ENCODE measurements at places on chromosomes 4 and X. TPM values are rescaled to one million over a fixed set of nuclear protein-coding genes. Genes with fewer than 3 reads are reported as not detected.
A peak's percentile ranks its signal among the peaks of the same experiment; 100 is the strongest.

The CNGA2 gene
- not detected for total RNA-seq

DNA sequence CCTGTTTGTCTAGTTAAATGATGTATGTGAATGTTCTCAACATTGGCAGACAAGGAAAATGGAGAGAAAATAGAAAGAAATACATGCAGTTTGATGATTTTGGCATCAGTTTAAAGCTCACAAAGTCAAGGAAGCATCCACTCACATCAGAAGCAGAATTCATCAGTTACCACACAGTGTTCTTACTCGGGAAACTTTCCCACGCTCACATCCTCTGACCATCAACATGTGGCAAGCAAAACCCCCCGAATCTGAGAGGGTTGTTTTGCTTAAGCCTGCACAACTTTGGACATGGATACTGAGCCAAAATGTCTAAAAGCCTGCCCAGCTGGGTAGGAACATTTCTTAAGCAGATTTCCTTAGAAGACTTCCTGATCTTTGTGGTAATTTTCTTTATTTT, 407.6 kb downstream of the ANKRD50 start:
- H3K36me3 ChIP-seq: no peaks in the 10 kb centered on the region
- no peak overlapping the region for H3K4me3 ChIP-seq
- no peaks in the 10 kb centered on the region for H3K27me3 ChIP-seq
- no peak overlapping the region for H3K27ac ChIP-seq
- no peak for DNase-seq
- no peaks in the 10 kb centered on the region for H3K4me1 ChIP-seq

GRCh38 chr4:38860788-38861424, 4.3 kb upstream of the TLR6 start:
- H3K36me3 ChIP-seq: no peaks in the 10 kb centered on the region
- peak; percentile 31 for DNase-seq
- H3K27ac ChIP-seq: no peak overlapping the region
- peaks cover 23% of the 10 kb centered on the region for H3K4me1 ChIP-seq
- no peak overlapping the region for H3K4me3 ChIP-seq

The TENT5D gene
- not detected for total RNA-seq

The SLC16A2 gene
- 0.15 TPM for total RNA-seq

DNA sequence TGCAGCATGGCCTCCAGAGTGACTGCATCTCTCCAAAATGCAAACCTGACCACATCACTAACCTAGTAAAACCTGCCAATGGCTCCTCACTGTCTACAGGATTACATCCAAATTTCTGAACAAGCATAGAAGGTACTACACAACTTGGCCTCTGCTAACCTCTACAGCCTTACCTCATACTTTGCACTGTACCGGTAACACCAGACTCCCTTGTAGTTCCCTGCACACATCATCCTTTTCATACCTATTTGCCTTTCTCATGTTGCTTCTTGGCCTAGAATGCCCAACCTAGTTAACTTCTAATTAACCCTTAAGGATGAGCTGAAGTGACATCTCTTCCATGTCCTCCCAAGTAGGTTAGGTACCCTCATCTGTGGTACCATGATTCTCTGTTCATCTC, 33.4 kb upstream of the KCNE5 start:
- H3K27ac ChIP-seq: no peak overlapping the region
- H3K4me3 ChIP-seq: no peak overlapping the region
- no peaks in the 10 kb centered on the region for H3K4me1 ChIP-seq
- H3K36me3 ChIP-seq: peaks cover 38% of the 10 kb centered on the region
- no peak for DNase-seq

The MAOA gene
- total RNA-seq: not detected

DNA sequence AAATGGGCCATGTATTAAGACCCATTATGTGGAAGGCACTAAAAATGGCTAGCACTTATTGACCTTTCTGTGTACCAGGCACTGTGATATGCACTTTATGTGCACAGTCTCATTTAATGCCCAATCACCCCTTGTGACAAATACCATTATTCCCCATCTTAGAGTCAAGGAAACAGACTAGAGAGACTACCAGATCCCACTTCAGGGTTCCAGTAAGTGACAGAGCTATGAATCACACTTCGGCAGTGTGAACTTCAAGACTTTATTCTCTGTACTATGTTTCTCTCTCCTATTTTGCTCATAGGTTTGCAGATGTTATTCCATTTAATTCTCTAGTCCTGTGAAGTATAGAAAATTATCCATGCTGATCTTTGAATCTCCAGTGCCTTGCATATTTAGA, 107.0 kb downstream of the NFKB1 start:
- H3K4me1 ChIP-seq: peaks cover 21% of the 10 kb centered on the region
- peaks cover 73% of the 10 kb centered on the region for H3K36me3 ChIP-seq
- no peaks in the 10 kb centered on the region for H3K27me3 ChIP-seq
- no peak overlapping the region for H3K27ac ChIP-seq

The CYP4V2 gene
- total RNA-seq: 29.1 TPM

GRCh38 chr4:1315306-1315705, 25.6 kb downstream of the MAEA start:
- no peak for DNase-seq
- H3K27me3 ChIP-seq: no peaks in the 10 kb centered on the region
- no peak overlapping the region for H3K4me3 ChIP-seq
- H3K27ac ChIP-seq: no peak overlapping the region
- H3K4me1 ChIP-seq: peaks cover 1% of the 10 kb centered on the region

The NSG1 gene
- 0.62 TPM for total RNA-seq

The TRAM1L1 gene
- not detected for total RNA-seq

The FAT1 gene
- total RNA-seq: not detected

The ARHGAP6 gene
- total RNA-seq: 1.8 TPM

DNA sequence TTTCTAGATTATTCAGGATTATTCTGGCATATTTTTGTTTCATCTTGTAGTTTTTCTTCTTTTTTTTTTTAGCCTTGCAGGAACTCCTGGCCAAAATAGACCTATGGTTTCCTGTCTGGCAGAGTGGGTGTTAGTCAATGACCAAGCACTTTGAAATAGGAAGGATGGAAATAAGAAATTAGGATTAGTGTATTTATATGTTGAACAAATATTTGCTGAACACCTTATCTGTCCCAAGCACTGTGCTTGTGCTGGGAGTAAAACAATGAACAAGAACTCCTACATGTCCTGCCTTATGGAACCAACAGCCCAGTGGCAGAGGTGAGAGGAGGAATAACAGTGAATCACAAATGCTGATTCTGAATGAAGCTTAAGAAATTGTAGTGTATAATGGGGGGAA, 4.5 kb downstream of the MMRN1 start:
- H3K27ac ChIP-seq: no peak overlapping the region
- no peaks in the 10 kb centered on the region for H3K36me3 ChIP-seq
- H3K4me1 ChIP-seq: peaks cover 17% of the 10 kb centered on the region
- no peaks in the 10 kb centered on the region for H3K27me3 ChIP-seq
- no peak overlapping the region for H3K4me3 ChIP-seq

The MAGEA4 gene
- not detected for total RNA-seq

The KLHL2 gene
- total RNA-seq: 31.2 TPM

- H3K36me3 ChIP-seq: no peaks in the 10 kb centered on the region
- DNase-seq: no peak
- H3K27ac ChIP-seq: no peak overlapping the region
- no peaks in the 10 kb centered on the region for H3K4me1 ChIP-seq
- H3K4me3 ChIP-seq: no peak overlapping the region
These were observed 793.3 kb upstream of the MAGEB2 start for GRCh38 chrX:29422034-29422433.

GRCh38 chrX:11531226-11531625, 134.5 kb downstream of the ARHGAP6 start:
- no peaks in the 10 kb centered on the region for H3K36me3 ChIP-seq
- peaks cover 8% of the 10 kb centered on the region for H3K27me3 ChIP-seq
- no peaks in the 10 kb centered on the region for H3K4me1 ChIP-seq
- no peak overlapping the region for H3K4me3 ChIP-seq
- H3K27ac ChIP-seq: no peak overlapping the region
- no peak for DNase-seq

- no peak overlapping the region for H3K4me3 ChIP-seq
- H3K4me1 ChIP-seq: no peaks in the 10 kb centered on the region
- H3K36me3 ChIP-seq: no peaks in the 10 kb centered on the region
- no peak overlapping the region for H3K27ac ChIP-seq
These were observed 401.8 kb downstream of the PABPC4L start for GRCh38 chr4:133799717-133800315.

- DNase-seq: no peak
- no peak overlapping the region for H3K4me3 ChIP-seq
- H3K4me1 ChIP-seq: no peaks in the 10 kb centered on the region
- no peak overlapping the region for H3K27ac ChIP-seq
- H3K36me3 ChIP-seq: peaks cover 64% of the 10 kb centered on the region
These were observed 25.8 kb downstream of the EXOC1 start for GRCh38 chr4:55879224-55879623.

DNA sequence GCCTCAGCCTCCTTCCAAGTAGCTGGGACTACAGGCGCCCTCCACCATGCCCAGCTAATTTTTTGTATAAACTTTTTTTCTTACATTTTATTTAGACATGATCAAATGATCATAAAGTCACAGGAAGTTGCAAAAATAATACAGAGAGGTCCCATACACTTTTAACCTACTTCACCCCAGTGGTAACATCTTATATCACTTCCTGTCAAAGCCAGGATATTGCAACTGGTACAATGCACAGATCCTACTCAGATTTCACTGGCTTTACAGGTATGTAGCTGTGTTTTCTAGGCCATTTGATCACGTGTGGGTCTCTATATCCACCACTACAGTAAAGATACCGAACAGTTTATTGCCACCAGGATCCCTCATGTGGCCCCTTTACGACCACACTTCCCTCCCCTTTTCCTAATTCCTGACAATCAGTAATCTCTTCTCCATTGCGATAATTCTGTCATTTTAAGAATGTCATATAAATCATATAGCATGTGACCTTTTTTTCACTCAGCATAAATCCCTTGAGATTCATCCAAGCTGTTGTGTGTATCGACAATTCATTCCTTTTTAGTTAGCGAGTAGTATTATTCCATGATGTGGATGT, 18.0 kb downstream of the RPS6KA3 start:
- H3K4me3 ChIP-seq: peak overlapping the region; percentile 32
- DNase-seq: no peak
- H3K27me3 ChIP-seq: no peaks in the 10 kb centered on the region
- no peak overlapping the region for H3K27ac ChIP-seq

The PFKFB1 gene
- 0.35 TPM for total RNA-seq

The SHOX gene
- total RNA-seq: not detected

- H3K36me3 ChIP-seq: no peaks in the 10 kb centered on the region
- no peaks in the 10 kb centered on the region for H3K4me1 ChIP-seq
- peaks cover 27% of the 10 kb centered on the region for H3K27me3 ChIP-seq
- H3K4me3 ChIP-seq: no peak overlapping the region
These were observed 16.1 kb upstream of the EXOSC9 start for GRCh38 chr4:121784975-121785374.
